ENCODE measurements at places on chromosomes 1 and 21.

DNA sequence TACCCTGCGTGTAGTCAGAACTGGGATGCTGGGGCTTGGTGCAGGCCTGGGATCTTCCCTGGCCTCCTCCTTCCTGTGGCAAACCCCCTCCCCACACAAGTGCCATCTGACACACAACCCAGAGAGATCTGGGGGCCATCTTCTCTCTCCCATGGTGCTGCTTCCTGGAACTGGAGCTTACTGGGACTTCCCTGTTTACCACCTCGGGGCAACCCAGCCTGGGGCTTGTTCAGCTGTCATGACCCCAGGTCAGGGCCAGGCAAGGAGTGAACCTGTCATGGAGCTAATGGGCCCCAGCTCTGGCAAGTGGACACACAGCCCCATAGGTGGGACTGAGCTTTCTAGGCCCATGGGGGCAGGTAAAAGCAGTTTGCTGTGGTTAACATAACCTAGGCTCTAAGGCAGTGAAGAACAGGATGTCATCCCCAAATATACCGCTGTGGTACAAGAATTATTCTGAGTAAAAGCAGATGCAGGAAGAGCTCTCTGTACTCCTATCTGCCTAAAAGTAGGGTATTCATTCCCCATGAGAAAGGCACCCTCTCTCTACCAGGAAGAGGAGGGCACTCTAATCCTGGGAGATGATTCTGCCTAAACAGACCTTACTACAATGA lies 2.4 kb downstream of the TRIM11 start:
- no peak for DNase-seq

DNA sequence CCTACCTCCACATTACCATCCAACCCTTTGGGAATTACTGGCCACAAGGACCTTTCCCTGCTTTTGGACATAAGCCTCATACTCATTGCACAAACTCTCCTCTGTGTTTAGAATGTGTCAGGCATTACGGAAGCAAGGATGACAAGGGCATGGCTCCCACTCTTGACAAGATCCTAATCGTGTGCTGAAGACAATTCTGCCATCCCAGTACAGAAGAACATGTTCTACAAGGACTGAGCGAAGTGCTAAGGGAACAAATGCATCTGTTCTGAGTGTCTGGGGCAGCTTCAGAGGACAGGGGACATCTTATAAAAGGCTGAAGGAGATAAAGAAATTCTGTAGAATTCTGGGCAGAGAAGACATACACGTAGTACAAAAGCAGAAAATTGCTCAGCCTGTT lies 378.5 kb upstream of the CAMK1G start:
- no peak for DNase-seq

DNA sequence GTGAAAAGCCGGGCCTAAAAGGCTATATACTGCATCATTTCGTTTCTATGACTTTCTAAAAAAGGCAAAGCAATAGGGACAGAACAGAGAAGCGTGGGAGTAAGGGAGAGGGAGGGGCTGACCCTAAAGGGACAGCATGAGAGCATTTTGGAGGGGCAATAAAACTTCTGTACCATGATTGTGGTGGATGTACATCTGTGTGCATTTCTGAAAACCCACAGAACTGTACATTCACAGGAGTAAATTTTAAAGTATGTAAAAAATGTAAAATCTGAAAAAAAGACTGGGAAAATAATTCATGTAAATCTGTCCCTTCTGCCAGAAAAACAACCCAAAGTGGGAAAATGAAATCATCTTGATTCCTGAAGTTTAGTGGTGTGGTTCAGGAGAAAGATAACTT lies 235.4 kb downstream of the CENPF start:
- DNase-seq = no peak

- no peak for DNase-seq
Observed at GRCh38 chr1:42670425-42670824, 11.8 kb upstream of the YBX1 start.

DNA sequence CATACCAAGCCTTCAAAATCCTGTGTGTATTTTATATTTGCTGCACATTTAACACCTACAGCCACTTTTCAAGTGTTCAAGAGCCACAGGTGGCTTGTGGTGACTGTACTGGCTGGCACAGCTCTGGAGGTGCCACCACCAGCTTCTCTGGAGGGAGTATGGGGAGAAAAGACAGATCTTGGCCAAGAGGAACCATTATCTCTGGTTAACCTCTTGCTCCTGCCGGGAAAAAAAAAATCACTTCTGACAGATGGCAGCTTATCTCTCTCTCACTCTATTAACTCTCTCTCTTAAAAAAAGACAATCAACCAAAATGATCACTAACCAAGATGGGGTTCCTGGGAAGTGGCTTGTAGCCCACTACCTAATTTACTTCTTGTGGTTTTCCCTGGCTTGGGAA lies 1.2 kb upstream of the RIIAD1 start:
- DNase-seq = no peak

GRCh38 chr21:37043818-37044217 lies 29.1 kb downstream of the PIGP start:
- no peak for DNase-seq

DNA sequence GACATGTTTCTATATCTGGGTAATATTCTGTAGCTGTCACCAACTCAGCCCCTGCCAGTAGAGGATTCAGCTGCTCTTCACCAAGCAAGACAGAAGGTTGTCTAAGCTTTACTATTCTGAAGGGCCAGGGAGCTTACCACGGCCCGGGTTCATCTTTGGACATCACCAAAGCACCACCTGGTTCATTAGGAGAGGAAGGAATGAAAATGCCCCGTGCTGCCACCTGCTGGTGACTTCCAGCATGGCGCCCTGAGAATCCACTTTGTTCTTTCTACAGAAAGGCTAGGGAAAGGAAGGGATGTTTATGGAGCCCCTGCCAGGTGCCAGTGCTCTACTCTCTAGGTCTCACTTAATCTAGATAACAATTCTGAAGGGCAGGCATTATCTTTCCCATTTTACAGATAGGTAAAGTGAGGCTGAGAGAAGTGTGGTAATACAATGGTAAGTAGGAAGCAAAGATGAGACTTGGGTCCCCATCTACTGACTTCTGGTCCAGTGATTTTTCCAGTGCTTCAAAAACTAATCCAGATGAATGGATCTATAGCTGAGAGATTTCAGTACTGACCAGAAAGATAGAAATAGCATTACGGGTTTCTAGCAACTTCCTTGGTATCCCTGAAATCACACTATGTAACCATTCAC lies 79.5 kb downstream of the BEND5 start:
- peak; percentile 63 for DNase-seq

- DNase-seq = no peak
Observed at GRCh38 chr21:33136847-33137502, 67.0 kb downstream of the OLIG1 start.

GRCh38 chr1:244352156-244352830 lies 99.4 kb downstream of the ADSS2 start:
- no peak for DNase-seq

DNA sequence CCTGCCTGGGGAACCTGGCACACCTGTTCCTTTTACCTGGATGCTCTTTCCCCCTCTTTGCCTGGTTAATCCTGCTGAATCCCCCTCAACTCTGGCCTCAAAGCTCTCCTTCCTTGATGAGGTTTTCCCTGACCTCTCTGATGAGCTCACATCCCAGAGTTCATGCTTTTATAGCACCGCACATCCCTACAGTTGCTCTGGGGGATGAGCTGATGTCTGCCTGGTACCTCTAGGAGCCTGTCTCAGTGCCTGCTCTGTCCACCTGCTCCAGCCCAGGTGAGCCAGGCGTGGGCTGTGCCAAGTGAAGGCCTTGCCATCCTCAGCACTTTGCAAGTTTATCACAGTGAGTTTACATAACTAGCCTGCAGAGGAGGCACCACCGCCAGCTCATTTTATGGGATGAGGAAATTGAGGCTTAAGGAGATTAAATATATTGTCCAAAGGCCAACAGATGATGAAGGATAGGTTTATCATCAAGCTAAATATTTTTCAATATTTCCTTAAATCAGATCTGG lies 58.6 kb upstream of the TMPRSS2 start:
- no peak for DNase-seq
